ENCODE measurements at places on chromosomes 7 and 10.

DNA sequence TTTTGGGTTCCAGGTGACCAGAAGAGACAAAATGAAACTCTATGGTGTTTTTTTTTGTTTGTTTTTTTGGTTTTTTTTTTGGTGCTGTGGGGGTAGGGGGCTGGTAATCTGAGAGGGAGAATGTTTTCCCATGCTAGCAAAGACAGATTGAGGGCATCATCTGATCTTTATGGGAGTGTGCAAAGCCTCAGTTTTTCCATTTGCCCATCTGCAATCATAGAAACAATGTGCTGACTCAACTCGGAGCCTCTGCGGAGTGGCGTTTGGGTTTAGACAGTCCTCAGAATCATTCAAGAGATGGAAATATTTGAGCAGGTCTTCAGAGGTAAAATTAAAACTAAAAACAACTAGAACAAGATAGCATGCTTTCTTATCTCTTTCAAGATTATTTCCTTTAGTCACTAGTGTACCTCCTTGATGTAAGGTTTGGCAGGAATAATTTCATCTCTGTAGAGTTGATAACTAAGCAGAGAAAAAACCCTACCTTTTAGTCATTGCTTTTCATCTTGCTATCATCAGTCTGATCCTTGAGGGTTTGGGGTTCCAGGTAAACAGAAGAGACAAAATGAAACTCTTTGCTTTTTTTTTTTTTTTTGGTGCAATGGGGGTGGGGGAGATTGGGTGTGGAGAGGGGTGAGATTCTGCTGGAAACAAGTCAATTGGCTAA, 18.0 kb downstream of the CNNM2 start:
- no peak for DNase-seq

DNA sequence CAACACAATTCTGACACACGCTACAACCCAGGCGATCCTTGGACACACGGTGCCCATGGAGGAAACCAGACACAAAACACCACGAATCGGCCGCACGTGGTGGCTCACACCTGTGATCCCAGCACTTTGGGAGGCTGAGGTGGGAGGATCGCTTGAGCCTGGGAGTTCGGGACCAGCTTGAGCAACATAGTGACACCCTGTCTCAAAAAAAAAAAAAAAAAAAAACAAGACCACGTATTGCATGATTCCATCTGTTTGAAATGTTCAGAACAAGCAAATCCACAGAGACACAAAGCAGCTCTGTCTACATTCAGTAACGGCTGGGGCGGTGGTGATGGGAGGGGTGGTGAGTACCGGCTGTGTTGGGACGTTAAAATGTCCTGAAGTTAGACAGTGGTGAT, 25.2 kb downstream of the ADAP1 start:
- DNase-seq: no peak

GRCh38 chr7:3370068-3370830, 69.2 kb downstream of the SDK1 start:
- peak; percentile 18 for DNase-seq

DNA sequence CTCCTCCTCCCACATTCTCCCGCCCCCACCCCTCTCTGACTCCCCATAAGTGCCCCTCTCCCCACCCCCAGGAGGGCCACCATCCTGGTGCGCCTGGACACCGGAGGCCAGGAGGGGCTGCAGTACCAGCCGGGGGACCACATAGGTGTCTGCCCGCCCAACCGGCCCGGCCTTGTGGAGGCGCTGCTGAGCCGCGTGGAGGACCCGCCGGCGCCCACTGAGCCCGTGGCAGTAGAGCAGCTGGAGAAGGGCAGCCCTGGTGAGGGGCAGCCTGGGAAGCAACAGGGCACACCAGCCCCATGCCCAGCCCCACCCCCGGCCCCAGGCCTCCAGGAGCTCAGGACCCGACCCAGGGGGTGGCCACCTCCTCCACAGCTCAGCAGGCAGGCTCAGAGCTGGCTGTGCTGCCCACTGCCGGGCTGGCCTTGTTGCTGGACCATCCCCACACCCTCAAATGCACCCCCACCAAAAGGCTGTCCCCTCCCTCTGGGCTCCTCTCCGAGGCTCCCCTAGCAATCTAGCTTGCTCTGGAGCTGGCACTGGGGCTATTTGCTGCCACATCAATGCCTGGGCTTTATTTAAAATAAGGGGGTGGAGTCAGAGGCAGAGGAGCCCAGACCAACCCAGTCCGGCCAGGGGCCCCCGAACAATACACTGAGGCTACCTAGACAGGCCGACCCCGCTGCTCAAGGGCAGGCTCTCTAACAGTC, 14.8 kb downstream of the ATG9B start:
- no peak for DNase-seq

GRCh38 chr10:17001961-17002749, 127.5 kb downstream of the CUBN start:
- no peak for DNase-seq

GRCh38 chr7:149598721-149599308, 101.2 kb upstream of the ZNF746 start:
- no peak for DNase-seq

- no peak for DNase-seq
Observed at GRCh38 chr10:127854769-127855590, 37.8 kb downstream of the CLRN3 start.

- no peak for DNase-seq
Observed at GRCh38 chr7:148698397-148699023, at the start of gene CUL1. Gene CUL1, plus strand, starts transcription at chr7:148698903. Its CDS starts 31,220 bp downstream, at chr7:148730123.

DNA sequence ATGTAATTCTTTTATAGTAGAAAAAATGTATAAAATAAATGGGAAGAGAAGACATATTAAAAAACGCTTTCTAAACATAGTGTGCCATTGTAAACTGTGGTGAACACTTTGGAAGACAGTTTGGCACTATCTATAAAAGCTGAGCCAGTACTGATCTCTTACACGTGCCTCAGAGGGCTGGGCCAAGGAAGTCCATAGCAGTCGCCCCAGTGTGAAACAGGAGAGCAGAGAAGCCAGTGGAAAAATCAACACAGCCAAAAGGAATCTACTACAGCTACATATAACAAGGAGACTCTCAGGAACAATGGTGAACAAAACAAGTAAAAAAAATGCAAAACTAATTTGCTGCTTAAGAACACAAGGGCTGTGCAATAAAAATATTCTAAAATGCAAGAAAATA, 20.6 kb downstream of the SEPHS1 start:
- DNase-seq: no peak

GRCh38 chr10:72315611-72316385, 38.9 kb downstream of the DNAJB12 start:
- no peak for DNase-seq

- no peak for DNase-seq
Observed at GRCh38 chr7:11175371-11175770, 201.7 kb downstream of the PHF14 start.

DNA sequence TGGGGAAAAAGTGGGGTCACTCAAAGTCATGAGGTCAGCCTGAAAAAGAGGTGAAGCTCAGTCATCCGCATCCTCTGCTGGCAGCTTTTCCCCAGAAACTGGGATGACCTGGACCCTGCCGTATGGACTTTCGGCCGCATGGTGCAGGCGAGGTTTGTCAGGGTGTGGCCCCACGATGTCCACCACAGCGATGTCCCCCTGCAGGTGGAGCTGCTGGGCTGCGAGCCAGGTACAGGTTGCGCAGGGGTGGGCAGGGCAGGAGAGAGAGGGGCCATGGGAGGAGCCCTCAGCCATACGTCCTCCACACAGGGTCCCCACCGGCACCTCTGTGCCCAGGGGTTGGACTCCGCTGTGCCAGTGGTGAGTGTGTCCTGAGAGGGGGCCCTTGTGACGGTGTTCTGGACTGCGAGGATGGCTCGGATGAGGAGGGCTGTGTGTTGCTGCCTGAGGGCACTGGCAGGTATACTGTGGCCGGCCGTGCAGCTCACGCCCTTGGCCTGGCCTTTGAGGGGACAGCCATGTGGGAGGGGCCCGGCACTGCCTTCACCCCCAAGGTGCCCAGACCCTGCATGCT, 23.0 kb upstream of the ZNF467 start:
- DNase-seq: no peak

DNA sequence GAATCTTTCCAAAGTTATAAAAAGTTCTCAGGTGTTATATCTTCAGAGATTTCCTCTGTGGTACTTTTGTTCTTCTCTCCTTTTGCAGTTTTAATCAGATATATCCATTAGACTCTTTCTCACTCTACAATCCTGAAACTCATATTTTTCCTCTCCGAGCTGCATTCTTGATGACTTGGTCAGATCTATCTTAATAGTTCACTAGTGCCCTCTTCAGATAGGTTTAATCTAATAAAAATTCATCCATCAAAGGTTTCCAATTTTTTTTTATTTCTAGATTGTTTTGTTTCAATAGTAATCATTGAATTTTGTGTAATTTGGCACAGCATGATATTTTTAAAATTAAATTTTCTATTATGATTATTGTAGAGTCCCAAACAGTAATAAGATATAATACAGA, 21.8 kb upstream of the DGKB start:
- DNase-seq: no peak

GRCh38 chr10:24718031-24718855, 5.4 kb downstream of the ARHGAP21 start:
- no peak for DNase-seq

- DNase-seq: no peak
Observed at GRCh38 chr10:114022766-114023597, 20.7 kb upstream of the ADRB1 start.

Data from NCI-H1436 treated with DMSO at 0.1 percent for 48 hours (cell line).